ENCODE measurements at places on chromosomes 13 and 19.
A peak's percentile ranks its signal among the peaks of the same experiment; 100 is the strongest.

DNA sequence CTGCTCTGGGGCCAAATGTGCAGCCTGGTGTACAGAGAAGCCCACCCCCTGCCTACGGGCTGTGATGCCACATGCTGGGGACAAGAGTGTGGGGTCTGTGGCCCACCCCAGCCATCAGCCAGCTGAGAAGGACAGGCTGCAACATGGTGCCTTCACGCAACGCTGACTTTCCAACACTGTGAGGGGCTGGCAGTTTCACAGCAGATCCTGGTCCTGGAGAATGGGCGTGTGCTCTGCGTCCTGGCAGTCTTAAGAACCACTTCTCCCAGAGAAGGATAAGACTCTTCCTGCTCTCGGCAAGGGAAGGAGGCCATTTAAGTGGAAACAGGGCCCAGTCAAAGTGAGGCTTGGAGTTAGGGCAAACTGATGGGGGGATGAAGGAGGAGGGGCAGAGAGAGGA, 4.6 kb downstream of the LRRC4B start:
- peak; percentile 7 for DNase-seq

- DNase-seq: no peak
Observed at GRCh38 chr19:9940778-9941177, 4.5 kb upstream of the OLFM2 start.

GRCh38 chr19:55678121-55678671, 3.2 kb downstream of the EPN1 start:
- no peak for DNase-seq

GRCh38 chr13:26948353-26948752, 187.8 kb upstream of the GPR12 start:
- no peak for DNase-seq

GRCh38 chr13:42066542-42066941, 18.1 kb downstream of the DGKH start:
- no peak for DNase-seq

GRCh38 chr13:75879656-75880055, 243.5 kb downstream of the LMO7 start:
- no peak for DNase-seq

DNA sequence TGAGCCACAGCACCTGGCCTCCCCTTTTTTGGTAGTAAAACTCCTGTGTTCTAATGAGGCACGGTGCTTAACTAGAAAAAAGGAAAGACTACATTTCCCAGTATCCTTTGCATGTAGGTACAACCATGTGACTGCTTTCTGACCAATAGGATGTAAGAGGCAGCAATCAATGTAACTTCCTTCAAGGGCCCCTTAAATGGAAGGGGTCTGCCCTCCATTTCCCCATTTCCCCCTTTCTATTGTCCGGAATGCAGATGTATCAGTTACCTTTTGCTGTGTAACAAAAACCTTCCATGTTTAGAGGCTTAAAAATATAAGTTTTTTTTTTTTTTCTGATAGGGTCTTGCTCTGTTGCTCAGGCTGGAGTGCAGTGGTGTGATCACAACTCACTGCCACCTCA, 2.2 kb downstream of the GPR32 start:
- no peak for DNase-seq

GRCh38 chr13:36850790-36851438, 31.9 kb downstream of the RFXAP start:
- no peak for DNase-seq

DNA sequence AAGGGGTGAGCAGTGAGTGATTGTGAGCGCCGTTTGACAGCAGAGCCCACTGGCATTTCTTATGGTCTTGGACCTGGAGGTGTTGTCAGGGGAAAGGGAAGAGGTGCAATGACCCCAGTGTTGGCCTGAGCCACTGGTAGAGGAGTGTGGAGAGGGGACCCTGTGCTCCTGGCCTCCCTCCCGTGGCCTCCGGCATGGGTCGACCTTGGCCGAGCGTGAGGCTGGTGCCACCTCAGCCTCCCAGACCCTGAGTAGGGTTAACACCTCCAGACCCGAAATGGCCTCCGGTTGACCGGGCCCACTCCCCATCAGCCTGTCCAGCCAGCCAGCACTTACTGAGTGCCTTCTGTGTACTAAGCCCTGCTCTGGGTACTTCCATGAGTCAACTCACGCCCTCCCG, 6.5 kb downstream of the TRAPPC5 start:
- no peak for DNase-seq

DNA sequence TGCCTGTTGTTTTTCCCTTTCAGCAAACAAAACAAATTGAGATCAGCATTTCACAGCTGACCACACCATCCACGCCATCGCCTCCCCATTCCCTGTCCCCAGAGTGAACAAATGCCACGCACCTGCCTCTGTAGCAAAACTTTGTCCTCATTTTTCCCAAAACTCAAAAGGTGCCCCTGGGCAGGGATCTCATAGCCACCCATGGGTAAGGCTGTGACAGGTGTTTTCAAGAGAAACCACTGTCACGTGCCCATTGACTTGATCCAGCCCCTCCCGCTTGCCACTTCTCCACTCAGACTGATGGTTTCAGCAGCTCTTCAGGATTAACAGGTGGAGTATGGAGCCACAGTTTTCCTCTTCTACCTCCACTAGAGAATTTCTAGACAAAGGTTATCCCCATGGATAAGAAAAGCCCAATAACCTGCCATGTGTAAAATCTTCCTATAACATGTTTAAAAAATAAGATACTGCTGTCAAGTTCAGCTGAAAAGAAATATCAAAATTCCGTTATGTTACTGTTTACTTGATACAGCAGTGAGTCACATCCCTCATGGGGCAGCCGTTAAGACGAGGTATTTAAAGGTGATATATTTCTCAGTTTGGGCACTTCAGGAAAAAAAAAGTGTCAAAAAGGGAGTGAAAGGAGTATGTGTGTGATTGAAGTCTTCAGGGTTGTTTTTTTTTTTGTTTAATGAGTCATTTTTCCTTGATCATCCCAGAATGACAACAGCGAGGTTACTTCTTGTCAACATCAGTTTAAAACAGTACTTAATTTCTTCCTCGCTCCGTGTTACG, 63.5 kb upstream of the GPR183 start:
- no peak for DNase-seq

GRCh38 chr13:111449041-111449440, 128.6 kb downstream of the TEX29 start:
- no peak for DNase-seq

GRCh38 chr13:21344662-21345176, 114.4 kb downstream of the ZDHHC20 start:
- no peak for DNase-seq

DNA sequence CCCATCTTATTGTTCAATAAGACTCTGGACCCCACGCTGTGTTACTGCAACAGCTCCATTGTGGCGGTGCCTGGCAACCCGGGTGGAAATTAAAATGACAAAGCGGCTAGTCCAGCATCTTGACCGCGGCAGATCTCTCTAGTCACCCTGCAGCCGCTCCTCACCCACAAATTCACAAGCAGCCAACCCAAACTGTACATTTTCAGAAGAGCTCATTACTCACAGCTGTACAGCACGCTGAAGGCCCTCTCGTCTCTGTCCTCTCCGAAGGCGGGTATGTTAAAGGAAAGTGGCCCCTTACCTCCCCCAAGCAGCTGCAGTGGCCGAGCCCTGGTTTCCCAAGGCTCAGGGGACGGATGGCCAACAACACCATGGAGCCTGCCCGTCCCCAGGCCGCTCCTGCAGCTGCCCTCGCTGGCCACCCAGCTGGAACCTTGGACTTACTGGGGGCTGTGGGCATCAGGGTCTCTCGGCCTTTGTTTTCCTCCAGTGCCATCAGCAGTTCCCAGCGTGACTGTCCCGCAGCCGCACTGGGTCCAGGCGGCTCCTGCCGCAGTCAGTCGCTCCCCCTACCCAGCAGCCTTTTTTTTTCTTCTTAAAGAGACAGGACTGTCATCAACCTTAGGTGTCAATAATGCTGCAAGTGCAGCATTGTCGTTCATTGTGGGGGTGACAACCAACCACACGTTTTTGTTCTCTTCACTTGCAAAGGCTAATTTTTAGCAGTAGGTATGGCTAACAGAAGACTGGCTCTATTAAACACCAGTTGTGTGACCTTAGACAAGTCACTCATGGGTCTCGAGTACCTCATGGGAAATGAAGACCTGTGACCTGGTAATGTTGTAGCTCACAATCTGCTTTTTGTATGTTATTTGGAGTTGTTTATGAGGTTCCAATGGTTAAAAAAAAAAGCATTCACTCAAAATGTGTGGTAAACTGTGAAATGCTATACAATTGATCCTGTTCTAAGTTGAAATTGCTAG, at the start of gene SACS:
Gene SACS, minus strand, starts transcription at position 532 of the 983 bp plus-strand sequence. CDS start 22,463 bp downstream, outside the sequence.
- DNase-seq: peak; percentile 21

- DNase-seq: no peak
Observed at GRCh38 chr19:33497131-33497777, 24.3 kb downstream of the PEPD start.

GRCh38 chr13:44243198-44243857, 130.3 kb upstream of the SERP2 start:
- no peak for DNase-seq

DNA sequence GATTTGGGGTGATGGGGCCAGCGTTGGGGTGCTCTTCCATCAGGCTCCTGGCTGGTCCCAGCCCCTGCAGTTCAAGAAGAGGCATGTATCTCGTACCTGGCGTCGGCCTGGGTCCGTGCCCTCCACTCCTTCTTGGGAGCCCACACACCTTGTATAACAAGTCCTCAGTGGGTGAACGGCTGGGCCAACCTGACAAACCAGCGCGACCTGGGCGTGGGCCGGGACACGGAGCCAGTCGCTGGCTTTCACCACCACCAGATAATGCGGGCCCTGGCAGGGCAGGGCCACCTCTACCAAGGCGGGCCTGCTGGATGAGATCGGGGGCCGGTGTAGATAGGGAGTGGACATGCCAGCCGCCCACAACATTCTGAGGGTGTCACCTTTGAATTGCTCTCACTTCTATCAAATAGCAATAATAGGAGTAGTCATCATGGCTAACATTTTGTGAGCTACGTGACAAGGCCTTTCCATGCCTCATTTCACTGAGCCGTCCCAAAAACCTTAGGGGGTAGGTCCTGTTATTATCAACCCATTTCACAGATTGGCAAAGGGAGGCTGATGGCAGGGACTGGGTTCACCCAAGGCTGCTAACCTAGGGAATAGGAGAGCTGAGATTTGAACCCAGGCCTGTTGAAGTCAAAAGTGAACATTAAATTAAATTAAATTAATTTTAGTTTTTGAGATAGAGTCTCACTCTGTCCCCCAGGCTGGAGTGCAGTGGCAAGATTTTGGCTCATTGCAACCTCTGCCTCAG, 3.5 kb downstream of the CYP4F22 start:
- no peak for DNase-seq

DNA sequence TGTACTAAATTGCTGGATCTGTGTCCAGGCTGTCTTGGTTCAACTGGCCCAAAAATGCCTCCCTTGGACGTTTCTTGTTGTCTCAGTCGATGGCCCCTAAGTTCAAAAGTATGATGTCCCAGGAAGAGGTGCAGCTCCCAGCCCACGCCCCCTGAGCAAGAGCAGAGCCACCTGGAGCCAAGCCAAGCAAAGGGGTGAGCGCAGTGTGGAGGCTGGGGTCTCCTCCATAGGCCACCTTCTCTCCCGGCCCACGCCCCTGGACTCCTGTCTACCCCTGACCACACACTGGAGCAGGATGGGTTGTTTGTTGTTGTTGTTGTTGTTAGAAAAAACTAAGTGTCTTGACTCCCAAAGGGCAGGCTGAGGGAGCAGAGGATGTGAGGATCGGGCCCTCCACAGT, 26.0 kb upstream of the NPAS1 start:
- no peak for DNase-seq

DNA sequence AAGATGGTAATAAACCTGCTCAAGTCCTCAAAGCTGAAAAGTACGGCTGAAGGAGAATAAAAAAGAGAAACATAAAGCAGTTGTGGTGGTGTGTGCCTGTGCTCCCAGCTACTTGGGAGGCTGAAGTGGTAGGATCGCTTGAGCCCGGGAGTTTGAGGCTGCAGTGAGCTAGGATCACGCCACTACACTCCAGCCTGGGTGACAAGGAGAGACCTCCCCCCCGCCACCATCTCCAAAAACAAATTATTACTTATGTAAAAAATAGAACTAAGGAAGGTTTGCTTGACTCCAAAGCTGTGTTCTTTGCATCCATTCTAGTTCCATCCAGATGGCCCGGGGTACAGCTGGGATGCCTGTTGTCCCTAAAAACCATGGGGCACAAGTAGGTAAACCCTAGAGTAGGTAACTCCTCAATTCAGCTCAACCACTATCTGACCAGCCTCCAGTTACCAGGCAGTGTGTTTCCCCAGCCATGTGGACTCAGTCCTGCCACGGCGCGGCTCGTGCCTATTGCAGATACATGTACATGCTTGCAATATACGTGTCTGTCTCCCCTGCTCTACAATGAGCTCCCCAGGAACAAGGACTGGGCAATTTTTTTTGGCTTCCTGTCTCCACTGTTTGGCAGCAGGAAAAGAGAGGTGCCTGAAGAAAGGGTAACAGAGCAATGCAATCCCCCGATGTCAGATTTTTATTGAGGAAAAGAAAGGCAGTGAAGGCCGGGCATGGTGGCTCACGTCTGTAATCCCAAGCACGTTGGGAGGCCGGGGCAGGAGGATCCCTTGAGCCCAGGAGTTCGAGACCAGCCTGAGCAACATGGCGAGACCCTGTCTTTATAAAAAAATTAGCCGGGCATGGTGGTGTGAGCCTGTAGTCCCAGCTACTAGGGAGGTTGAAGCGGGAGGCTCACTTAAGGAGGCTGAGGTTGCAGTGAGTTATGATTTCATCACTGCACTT, 101.3 kb downstream of the GNG7 start:
- no peak for DNase-seq

GRCh38 chr19:1089891-1090290, 5.3 kb downstream of the POLR2E start:
- DNase-seq: no peak

DNA sequence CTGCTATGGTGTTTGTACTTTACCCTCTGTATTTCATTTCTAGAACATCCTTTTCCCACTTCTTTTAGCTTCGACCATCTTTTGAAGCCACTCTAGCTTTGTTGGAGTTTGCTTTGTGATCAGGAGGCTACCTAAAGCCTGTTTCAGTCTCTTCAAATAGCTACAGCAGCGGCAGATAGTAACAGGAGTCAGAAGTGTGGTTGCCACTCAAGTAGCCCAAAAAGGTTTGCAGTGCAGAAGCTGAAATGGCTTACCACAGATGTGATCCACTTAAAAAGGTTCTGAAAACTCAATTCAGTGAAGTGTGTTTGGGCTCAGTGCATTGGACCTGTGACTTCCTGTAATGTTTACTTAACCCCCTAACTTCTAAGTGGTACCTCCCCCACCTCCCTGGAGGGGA, 26.2 kb downstream of the WASF3 start:
- no peak for DNase-seq

DNA sequence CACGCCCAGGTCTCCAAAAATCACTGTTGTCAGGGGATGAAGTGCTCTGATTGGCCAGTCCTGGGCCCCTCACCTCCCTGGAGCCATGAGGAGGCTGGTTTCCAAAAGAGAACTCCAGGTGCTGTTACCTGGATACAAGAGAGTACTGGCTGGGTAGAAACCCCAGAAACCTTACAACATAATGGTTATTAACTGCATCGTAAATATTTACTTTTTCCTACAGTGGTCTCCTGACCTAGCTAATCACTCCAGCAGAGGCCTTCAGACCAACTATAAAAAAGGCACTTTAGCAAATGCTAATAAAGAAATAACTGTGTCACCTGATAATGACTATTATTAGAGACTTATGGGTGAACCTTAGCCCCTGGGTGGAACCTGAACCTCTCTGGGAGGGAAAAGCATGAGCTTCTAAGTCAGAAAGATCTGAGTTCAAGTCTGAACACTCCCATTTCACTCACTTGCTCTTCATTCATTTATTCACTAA, 1.5 kb upstream of the IGSF23 start:
- DNase-seq: peak; percentile 56

GRCh38 chr19:13150931-13151604, 857 bp downstream of the IER2 start:
- DNase-seq: no peak
